ENCODE measurements at places on chromosomes 6 and 20. TPM values are rescaled to one million over a fixed set of nuclear protein-coding genes. Genes with fewer than 3 reads are reported as not detected.

DNA sequence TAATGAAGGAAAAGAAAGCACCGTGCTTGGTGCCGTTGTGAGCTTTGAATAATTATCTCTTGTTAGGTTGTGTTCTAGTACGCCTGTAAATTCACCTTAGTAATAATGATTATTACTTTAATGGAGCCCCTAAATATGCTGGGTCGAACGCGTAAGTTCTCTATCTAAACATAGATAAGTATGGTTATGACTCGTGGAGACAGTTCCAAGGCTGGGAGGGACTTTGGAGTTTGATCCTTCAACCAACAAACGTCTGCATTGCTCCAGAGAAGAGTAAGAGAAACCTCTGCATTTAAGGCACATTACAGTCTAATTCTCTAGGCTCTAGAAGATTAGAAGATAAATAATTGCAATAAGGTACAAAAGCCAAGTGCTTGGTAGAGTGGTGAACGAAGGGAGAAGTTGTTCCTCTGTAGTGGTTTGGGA, 514 bp downstream of the ACOT13 start:
- no peak for DNase-seq

- DNase-seq: no peak
Measured at GRCh38 chr6:152720974-152721373, 23.3 kb downstream of the MYCT1 start.

GRCh38 chr20:10075606-10076005, 40.8 kb downstream of the ANKEF1 start:
- no peak for DNase-seq

DNA sequence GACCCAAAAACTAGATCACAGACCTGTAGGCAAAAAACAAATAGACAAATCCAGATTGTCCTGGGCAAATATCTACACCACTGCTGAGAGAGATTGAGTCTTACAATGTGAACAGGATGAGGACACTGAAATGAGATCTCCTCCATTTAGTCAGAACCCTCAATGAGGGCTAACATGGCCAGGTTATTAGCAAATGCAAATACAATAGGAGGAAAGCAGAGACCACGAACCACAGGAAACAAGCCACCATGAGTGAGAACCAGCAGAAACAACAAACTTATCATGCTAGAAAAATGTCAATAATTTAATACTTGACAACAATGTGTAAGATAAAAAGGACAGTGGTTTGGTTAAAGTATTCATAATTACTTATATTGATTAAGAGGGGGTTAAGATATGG, 162.8 kb downstream of the SYNE1 start:
- no peak for DNase-seq

GRCh38 chr6:39341937-39342336, 19.4 kb upstream of the KCNK16 start:
- no peak for DNase-seq

- DNase-seq: no peak
Measured at GRCh38 chr6:105821777-105822176, 264.4 kb upstream of the PRDM1 start.

DNA sequence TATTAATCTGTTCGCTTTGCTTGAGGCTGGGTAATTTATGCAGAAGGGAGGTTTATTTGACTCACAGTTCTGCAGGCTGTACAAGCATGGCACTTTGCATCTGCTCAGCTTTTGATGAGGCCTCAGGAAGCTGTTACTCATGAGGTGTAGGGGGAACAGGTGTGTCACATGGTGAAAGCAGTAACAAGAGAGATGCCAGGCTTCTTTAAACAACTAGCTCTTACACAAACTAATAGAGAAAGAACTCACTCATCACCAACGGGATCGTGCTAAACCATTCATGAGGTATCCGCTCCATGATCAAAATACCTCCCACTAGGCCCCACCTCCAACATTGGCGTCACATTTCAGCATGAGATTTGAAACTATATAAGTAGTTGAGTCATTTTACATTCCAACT, 34.4 kb upstream of the GCLC start:
- no peak for DNase-seq

- DNase-seq: no peak
Measured at GRCh38 chr20:8153281-8153908, 21.3 kb downstream of the PLCB1 start.

GRCh38 chr6:150301846-150302519, 66.8 kb upstream of the IYD start:
- DNase-seq: no peak

GRCh38 chr6:100886076-100886475, 4.9 kb upstream of the ASCC3 start:
- no peak for DNase-seq

AURKA gene
- 3.8 TPM for total RNA-seq

GPR6 gene
- total RNA-seq: not detected

ZNF334 gene
- 0.27 TPM for total RNA-seq

MDC1 gene
- total RNA-seq: 65.6 TPM

NRSN2 gene
- 12.8 TPM for total RNA-seq

AVP gene
- total RNA-seq: not detected
